ENCODE measurements at places on chromosomes 2 and 18.

- DNase-seq, result no peak
Measured at GRCh38 chr2:127942002-127942401, 56.2 kb upstream of the AMMECR1L start.

DNA sequence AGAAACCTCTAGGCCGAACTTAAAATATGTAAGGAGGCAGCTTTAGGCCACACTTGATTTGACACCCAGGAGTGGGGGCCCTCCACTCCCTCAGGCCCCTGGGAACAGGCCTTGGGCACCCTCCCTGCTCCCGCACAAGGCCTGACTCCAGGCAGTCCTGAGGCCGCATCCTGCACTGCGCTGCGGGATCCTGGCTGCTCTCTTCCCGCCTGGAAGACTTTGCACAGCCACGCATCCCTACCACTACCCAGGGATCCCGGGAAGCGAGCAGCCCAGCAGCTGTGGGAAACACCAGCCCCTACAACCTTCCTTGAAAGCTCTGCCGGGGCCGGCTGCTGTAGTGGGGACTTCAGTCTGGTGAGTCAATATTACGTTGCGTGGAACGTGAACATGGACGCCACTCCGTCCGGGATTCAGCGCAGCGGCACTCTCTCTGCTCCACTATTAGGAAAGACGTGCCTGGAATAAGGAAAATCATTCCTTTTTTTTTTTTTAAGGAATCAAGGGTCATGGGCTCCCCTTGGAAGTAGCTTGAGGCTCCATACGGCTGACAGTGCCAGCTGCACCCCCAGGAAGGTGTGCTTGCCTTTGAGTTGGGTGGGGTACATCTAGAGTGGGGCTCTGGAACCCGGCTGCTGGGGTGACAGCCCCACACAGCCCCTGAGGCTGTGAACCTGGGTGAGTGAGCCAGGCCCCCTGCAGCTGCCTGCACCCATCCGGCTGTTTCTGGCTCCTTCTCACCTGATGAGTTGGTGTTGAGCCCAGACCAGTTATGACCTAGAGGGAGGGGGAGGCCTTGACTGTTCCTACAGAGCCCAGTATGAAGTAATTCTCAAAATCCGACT, 119.2 kb upstream of the TMEM18 start:
- DNase-seq, result no peak

GRCh38 chr2:201882353-201883090, 76.2 kb downstream of the CDK15 start:
- no peak for DNase-seq

GRCh38 chr2:22497789-22498188, 887.2 kb upstream of the KLHL29 start:
- no peak for DNase-seq

DNA sequence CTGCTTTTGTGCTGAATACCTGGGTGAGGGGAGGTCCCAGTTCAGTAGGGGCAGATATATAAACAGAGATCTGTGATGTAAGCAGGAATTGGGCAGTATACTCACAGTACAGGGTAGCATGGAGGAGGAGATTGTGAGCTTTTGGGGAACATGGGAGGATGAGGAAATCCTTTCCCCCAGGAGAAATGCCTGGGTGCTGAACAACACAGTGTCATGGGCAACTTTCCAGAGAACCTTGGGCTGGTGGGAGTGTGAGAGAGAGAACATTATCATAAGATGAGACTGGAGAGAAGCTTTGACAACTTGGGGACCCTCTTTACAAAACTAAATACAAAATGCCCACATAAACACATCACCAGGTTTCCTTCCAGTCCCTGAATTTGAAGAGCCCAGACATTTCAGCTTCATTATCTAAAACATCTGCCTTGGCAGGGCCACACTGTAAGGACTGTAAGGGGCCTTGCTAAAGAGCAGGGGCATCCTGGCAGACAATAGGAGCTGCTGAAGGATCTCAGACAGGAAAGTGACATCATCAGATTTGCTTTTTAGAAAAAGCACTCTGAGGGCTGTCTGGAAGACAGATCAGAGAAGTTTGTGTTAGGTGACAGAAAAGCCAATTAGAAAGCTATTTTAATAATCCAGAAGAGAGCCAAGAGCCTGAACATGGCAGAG, 303.1 kb upstream of the FBXO11 start:
- DNase-seq, result no peak

DNA sequence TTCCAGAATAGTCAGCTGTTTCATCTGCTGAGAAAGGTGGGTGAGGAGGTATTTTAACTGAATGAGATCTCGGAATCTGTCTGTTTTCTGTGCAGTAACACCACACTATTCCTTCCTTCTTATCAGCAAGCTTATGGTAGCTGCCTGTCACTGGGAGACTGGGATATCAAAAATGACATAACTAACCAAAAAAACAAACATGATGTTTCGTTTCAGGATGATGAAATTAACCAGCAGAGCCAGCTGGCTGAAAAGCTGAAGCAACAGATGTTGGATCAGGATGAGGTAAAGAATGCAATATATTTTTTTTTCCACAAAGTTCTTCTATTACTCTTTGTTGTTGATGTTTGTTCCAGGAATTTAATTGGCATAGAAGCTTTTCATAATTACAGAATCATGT, 59.8 kb upstream of the LYPD6B start:
- DNase-seq, result no peak

DNA sequence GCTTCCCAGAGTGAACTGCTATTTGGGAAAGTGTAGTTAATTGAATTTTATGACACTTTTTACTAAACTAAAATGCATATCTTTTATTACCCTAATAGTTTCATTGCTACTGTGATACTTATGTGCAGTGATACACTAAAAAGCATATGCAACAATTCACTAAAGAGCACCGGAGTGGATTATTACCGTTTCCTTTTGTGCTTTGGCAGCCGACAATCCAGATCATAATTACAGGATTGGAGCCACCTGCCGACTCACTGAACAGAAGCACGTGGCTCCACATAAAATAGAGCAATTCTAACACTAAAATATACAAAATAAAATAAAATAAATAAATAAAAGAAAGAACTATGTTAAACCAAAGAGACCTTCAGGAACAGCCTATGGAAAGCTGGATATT, 583.4 kb downstream of the NRXN1 start:
- DNase-seq, result no peak

DNA sequence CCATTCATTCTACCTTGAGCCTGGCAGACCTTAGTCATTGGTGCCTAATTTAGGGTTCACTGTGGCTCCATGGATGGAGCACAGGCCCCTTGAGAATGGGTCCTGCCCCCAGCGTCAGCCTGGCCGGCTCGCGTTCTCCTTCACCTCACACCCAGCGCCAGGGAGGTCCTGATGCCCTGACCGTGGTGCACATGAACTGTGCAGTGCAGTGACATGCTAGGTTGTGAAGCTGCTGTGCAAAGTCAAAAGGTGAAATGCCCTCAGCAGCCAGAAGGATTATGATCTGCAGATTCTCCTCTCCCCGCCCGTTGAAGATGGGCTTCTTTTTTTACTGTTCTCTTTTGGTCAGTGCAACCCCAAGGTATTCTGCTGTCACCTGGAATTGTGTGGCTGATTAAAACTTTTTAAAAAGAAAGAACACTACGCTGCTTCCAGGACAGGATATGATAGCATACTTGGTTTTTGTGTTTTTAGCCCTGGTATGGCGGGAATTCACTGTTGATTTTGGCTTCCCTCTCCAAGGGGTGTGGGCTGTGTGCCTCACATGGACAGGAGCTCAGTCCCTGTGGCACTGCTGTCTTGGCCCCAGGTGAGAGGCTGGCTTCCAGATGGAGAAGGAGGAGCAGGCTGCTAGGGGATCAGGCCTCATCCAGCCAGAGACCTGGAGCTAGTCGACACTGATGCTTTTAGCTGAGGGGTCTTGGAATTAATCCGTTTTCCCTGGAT, 49.4 kb upstream of the MCFD2 start:
- DNase-seq, result no peak

Measured in RKO (cell line).